ENCODE measurements at places on chromosomes 5 and 9.

GRCh38 chr5:111463311-111463710, 49.0 kb downstream of the STARD4 start:
- DNase-seq, result no peak

DNA sequence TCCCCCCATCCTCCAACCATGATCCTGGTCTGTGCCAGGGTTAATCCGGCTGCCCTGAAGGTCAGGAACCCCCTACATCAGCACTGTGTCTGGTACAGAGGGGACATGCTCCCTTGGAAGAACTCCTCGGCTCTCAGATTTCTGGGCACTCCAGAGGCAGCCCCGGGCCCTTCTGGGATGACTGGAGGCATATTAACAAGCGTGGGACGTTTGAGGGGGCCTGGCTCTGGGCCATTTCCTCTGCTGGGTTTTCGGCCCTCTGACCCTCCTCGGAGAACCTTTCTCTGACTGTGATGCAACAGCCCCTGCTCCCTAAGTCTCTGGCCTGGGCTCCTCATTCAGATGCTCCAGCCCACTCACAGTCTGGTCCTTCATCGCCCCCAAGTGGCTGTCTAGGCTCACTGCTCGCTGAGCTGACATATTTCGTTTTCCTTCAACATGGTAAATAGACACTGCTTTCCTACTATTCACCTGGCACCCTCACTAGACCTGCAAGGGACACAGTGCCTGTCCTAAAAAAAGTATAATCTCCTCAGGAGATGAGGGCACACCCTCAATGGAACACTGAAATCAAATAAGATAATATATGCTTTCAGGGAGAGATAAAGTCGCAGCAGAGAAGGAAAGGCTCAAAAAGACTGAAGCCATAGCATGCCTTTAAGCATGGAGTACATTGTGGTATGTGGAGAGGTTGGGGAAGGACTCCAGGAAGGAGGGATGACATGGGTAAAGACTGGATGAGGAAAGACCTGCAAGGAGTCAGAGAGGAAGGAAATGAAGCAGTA, 404.7 kb upstream of the TRPC7 start:
- DNase-seq, result peak; percentile 34

GRCh38 chr9:126301985-126302603, 24.5 kb upstream of the MVB12B start:
- DNase-seq, result peak; percentile 58

DNA sequence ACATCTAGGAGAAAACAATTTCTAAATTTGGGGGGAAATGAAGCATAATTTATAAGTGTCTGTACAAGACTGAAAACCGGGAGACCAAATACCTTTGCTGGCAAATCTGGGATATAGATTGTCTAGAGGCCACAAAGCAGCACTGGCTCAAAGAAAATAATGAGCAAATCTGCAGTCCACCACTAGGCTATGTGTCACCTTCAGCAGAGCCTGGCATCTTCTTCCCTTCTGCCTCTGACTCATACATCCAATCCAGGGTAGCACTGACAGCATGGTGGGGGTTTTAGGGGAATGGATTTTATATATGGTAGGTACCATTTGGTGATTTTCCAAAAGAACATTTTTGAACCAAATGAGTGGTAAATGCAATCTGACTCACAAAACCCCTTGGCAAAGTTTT, 12.8 kb downstream of the FAM81B start:
- no peak for DNase-seq

DNA sequence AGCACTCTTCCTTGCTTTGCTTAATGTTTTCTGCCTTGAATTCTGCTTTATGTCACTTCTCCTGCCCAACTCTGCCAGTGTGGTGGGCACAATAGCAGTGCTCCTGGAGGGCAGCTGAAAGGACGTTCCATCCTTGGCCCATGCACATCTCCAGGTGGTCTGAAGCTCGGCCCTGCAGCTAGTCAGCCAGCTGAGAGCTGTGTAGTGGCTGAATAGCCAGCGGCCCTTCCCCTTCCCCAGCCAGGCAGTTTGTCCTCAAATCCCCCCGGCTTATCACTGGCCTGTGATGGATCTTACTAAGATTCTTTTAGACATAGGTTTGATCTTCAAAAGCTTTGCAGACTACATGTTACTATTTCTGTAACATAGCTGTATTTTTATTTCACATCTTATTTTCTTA, 42.7 kb upstream of the ANGPTL2 start:
- DNase-seq, result no peak

GRCh38 chr5:125267636-125268248, 521.3 kb upstream of the ZNF608 start:
- no peak for DNase-seq

- no peak for DNase-seq
Measured at GRCh38 chr9:115237385-115237998, 119.5 kb upstream of the TNC start.
